H9 (cell line): ENCODE measurements at places on chromosomes 2 and 18.
A peak's percentile ranks its signal among the peaks of the same experiment; 100 is the strongest.

GRCh38 chr2:181616715-181617114 is 40.2 kb downstream of the CERKL start:
- no peak for DNase-seq

DNA sequence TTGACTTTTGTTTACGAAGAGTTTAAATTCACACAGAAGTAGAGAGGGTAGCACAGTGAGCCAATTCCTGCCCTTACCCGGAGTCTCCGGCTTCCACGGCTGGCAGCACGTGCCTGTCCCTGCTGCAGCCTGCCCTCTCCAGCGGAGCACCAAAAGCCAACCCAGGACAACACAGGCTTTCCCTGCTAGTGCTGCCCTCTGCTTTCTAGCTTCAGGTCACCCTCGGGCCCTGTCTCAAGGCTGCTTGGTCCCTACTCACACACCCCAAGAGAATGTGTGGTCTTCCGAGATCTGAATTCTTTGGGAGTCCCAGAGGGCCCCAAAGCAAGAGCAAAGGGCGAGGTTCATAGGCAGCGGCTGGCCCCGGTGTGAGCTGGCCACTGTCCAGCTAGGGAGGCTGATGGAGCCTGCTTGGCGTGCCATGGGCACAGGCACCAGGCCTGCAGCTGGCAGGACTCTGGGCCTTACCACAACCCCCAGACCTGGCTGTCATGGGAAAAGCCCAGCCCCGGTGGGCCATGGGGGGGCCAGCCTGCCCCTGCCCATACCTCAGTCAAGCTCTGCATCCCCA is 7.0 kb upstream of the HS6ST1 start:
- DNase-seq = no peak

DNA sequence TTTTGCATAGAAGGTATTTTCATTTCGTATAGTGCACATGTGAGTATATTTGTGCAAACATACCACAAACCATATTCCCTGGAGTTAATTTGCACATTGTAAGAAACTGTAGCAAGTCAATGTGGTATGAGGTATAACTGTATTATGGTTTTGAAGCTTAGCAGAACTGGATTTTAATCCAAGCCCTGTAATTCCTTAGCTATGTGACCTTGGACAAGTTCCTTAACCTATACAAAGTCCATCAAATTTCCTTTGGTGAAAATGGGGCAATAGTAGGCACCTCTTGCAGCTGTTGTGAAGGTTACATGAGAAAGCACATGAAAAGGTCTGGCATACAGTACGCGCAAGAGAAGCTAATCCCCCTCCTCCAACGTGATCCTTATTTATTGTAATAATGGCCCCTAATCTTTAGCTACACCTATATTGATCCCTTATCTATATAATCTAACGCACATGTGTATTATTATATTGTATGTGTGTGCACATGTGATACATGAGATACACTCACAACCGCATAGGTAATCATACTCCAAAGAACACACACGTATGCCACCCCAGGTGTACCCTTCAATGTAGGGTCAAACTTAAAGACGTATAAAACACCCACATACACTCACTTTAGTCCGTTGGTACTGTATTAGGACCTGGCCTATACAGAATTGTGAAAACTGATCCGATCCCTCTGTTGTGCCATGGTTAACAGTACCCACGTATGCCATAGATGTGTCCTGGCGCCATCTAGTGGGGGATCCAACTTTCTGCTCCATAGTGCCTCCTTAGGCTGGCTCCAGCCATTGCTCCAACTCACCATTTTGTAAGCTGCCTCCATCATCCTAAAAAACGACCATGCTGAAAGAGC is 402.9 kb upstream of the SLC14A2 start:
- peak; percentile 79 for DNase-seq

DNA sequence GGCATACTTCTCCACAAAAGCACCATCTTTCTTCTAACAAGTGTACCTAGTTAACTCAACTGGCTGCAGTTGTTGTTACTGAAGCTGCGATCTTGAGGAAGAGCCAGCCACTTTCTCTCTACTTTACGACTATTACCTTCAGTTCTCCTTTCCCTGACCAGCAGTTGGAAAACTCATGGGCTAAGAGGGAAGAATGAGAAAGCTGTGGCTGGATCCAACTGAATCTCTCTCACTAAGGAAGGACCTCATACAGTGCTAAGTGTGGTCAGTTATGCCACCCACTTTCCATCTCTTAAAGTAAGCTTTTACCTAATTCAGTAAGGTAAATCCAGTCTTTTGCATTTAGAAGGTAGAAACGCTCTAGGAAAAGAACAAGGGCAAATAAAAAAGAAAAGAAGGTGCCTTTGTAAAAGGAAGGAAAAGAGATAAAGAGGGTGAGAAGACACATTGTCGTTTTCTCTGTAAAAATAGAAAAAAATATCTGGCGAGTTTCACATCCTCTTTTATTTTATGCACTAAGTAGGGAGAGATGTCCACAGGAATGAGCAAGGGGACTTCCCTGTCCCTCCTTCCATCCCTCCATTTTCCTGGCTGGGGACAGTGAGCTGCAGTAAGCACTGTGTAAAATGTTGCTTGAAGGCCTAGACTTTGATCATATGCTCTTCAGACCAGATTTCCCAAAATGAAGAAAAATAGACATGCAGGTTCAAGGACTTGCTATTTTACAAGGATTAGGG is 73.4 kb downstream of the PLEKHM3 start:
- no peak for DNase-seq

- no peak for DNase-seq
These were observed 17.5 kb downstream of the RAB27B start for GRCh38 chr18:54845787-54846186.

DNA sequence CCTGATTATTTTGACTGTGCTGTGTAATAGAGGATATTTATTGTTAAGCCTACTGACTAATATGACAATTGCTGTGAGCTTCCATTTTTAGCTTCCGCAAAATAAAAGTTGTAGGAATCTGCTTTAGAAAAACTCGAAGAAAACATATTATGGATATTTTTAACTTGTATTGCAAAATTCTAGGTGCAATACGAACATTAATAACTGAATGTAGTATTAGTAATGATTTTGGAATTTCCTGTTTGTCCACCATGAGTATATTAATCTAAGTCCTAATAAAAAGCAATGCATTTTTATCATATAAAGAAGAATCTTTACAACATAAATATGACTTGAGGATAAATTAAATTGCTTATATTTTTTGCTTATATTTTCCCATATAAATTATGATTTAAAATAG is 2.4 kb upstream of the DSC3 start:
- DNase-seq = no peak

- DNase-seq = no peak
These were observed 33.8 kb downstream of the PLA2R1 start for GRCh38 chr2:160028431-160029269.

GRCh38 chr2:167860082-167860481 is 387.3 kb downstream of the STK39 start:
- no peak for DNase-seq

DNA sequence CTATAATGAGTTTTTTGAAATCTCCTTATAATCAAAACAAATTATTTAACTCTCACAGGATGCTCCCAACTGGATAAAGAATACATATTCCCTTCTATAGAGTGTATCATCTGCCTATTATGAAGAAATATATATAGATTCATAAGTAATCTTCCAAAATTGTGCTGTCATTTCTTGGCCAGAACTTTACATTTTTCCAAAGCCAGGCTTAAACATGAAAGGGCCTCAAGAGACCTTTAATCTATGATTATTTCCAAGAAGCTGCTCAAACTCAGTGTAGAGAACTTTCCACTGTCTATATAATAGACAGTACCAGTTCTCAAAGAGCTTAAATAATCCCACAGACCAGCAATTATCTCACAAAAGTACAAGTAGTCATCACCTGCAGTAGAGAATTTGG is 211.0 kb downstream of the AKAIN1 start:
- DNase-seq = no peak

- no peak for DNase-seq
These were observed 38.1 kb downstream of the TMEM131 start for GRCh38 chr2:97957432-97958183.

- no peak for DNase-seq
These were observed 1241.1 kb upstream of the ZEB2 start for GRCh38 chr2:145760781-145761649.

- no peak for DNase-seq
These were observed 97.7 kb downstream of the DPP4 start for GRCh38 chr2:161976295-161976694.

GRCh38 chr2:235005603-235006259 is 53.9 kb downstream of the SH3BP4 start:
- DNase-seq = peak; percentile 86

GRCh38 chr18:79544386-79544963 is 135.1 kb upstream of the CTDP1 start:
- DNase-seq = peak; percentile 19

DNA sequence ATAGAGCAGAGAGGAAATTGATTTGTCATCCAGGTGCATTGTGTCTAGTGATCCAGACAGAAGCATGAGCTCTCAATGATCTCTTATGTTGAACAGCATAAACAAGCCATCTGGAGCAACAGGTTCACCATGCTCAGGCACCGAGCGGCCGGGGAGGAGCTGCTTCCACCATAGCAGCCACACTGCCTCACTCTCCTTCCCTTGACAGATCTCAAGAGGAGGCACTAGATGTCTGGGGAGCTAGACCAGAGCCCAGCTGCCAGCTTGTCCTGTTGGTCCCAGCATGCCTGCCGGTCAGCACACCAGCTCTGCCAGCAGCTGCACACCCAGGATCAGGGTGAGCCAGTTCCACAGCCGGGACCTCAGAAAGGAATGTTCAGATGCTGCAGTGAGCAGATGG is 17.5 kb upstream of the LONRF2 start:
- no peak for DNase-seq

- no peak for DNase-seq
These were observed 13.6 kb upstream of the CXCR4 start for GRCh38 chr2:136131484-136131960.

GRCh38 chr2:143410082-143410897 is 281.1 kb downstream of the ARHGAP15 start:
- DNase-seq = no peak

DNA sequence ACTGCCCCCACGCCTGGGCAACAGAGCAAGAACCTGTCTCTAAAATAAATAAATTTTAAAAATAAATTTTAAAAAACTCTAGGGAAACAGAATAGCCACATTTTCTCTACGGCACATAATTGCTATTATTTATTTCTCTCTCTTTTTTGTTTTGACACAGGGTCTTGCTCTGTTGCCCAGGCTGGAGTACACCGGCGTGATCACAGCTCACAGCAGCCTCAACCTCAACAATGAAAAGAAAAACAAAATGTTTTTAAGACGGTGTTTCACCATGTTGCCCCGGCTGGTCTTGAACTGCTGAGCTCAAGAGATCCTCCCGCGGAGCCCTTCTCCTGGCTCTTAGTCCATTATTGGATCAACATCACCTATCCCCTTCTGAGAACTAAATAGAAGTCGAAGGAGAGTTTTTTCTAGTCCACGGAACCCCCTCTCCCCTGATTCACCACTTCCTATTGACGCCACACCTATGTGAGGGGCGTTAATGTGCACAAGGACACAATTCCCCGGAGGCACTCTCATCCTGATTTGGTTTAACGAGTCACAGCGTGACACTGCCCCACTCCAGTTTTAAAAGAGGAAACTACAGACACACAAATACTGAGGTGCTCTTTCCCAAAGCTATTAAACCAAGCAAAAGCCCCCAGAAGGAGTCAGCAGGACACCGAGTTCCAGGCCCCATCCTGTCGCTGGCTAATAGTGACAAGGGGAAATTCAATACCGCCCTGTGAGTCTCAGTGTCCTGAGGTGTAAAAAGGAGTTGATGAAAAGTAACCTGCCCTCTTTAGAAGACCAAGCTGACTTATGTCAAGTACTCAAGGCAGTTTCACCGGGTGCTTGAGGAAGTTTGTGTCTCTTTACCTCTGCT is 1.1 kb downstream of the NPC1 start:
- no peak for DNase-seq

DNA sequence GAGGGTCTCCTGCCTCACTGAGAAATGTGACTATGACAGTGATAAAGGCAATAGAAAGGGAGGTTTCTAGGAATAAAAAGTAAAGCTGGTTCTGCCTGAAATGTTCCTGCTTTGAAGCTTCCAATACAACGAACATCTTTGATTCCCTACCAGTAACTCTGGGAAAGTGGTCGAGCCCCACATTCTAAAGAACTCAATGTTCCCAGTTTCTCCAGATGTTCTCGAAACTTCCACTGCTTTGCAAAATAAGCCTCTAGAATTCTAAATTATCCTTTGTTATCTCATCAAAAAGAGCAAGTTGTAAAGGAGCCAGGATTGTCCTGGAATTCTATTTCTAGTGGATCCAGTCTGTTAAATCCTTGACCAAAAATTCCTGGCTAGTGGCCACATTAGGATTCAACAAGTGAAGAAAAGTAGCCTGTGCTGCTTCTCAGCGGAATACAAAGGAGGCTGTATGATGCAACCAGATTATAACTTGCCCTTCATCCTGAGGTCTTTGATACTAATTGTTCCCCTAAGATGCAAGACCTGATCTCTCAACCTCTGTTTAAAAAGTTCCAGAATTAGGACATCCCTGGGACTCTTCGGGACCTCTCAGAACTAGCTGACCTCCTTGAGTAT is 8.4 kb downstream of the SCN7A start:
- DNase-seq = no peak

DNA sequence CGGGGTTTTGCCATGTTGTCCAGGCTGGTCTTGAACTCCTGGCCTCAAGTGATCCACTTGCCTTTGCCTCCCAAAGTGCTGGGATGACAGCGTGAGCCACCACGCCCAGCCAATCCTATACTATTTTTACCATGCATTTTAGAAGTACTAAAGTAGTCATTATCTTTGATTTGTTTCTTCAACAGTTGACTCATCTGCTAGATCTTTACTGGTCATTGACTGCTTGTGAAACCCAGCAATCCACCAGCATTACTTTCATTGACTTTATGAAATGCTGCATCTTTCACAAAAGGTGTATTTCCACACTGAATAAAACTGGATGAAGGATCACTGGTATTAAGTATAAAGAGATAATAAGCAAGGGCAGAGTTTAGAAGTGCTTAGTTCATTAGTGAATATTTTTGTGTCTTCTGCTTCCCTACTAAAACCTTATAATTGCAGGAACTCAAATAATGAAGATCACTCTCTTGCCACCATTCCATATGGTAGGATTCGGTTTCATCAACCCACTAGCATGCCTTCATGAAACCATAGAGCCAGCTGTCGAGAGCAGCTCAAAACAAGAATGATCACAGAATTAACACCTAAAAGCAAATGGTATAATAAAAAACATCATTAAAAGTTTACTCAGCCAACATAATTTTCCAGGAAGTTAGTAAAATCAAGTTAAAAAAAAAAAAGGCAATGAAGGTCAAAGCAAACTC is 33.1 kb downstream of the IRS1 start:
- no peak for DNase-seq

GRCh38 chr2:128726911-128727310 is 408.2 kb upstream of the HS6ST1 start:
- no peak for DNase-seq

- DNase-seq = peak; percentile 12
These were observed 124.0 kb downstream of the SMAD7 start for GRCh38 chr18:48826806-48827205.

GRCh38 chr2:5535301-5535700 is 156.9 kb upstream of the SOX11 start:
- DNase-seq = no peak

GRCh38 chr18:2651981-2652380 is 3.5 kb upstream of the SMCHD1 start:
- DNase-seq = no peak
